ENCODE measurements at places on chromosomes 6 and 20.

GRCh38 chr6:56345376-56345995 is 98.1 kb upstream of the COL21A1 start:
- DNase-seq = no peak

GRCh38 chr6:107819964-107820337 is 4.2 kb downstream of the SCML4 start:
- DNase-seq = no peak

- DNase-seq = peak; percentile 27
These were observed 5.1 kb downstream of the DEF6 start for GRCh38 chr6:35302604-35303241.

DNA sequence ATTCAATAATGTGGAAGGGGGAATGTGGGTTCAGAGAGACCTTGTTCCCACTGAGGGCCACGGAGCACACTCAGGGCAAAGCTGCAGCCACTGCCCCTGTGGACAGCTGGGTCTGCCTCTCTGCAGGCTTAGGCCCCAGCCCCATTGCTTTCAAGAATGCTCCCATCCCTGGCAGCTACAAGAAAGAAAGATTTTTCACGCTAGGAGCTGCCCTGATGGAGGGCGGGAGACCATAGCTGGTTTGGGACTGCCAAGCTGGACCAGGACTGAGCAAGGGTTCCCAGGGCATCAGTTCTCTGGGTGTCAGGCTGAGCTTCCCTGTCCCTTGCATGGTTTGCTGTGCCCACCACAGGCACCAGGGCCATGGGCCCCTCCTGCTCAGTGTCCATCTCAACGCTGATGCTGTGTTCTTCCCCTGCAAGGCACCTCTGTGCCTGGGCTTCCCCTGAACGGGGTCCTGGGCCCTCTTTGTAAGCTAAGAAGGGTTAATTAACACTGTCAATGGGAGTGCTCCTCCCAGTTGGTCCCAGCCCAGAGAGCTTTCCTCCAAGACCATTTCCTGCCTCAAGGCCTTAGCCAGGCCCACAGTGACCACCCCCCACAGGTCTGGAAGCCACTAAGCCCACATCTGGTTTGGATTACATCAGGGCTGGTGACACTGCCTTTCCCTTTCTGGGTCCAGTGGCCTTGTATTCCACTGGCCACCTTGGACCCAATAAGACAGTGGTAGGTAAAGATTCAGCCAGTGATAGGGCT is 8.4 kb downstream of the FOXS1 start:
- DNase-seq = no peak

DNA sequence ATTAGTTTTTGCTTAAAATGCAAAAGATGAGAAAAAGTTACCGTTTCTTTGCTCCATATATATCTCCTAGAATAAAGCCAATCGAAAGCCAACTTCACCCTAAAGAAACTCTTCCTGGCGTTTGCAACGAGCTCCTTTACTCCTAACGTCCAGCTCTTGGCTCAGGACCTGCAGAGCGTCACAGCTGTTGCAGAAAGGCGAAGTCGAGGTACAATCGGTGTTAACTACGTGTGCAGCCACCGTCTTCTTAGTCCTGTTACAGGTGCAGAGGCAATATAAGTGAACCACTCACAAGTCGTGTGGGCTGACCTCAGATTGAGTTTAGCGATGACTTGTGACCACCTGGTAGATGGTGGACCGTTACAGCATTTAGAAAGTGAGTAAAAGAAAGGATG is 113.1 kb downstream of the TRIM27 start:
- DNase-seq = no peak

DNA sequence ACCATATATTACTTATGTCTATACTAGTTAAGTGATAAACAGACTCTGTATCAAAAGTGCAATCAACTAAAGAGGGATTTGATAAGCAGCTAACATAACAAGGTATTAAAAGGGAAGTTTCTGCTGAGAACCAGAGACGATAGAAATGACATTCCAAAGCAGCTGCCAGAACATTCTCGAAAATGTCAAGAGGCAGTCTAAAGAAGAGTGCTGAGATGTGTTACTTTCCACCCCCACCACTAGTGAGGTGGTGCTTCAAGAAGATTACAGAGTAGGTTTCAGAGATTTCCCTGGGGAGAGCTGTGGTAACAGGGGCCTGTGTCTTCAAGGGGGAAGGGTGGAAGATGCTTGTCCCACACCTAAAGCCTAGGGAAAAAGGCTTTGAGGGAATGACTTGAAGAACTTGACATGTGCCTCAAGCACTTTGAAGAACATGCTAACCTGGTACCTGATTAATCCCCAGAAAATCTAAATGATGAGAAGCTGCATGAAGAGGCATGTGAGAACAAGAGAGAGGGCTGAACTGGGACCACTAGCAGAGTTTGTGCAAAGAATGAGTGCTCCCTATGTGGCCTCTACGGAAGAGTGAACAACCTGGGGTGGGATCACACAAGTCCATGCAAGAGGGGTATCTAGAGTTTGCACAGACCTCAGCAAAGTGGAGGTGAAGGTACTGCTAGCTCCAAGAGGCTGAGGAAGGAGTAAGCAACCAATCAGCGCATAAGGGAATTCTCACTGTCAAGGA is 5.0 kb downstream of the FAM184A start:
- no peak for DNase-seq

DNA sequence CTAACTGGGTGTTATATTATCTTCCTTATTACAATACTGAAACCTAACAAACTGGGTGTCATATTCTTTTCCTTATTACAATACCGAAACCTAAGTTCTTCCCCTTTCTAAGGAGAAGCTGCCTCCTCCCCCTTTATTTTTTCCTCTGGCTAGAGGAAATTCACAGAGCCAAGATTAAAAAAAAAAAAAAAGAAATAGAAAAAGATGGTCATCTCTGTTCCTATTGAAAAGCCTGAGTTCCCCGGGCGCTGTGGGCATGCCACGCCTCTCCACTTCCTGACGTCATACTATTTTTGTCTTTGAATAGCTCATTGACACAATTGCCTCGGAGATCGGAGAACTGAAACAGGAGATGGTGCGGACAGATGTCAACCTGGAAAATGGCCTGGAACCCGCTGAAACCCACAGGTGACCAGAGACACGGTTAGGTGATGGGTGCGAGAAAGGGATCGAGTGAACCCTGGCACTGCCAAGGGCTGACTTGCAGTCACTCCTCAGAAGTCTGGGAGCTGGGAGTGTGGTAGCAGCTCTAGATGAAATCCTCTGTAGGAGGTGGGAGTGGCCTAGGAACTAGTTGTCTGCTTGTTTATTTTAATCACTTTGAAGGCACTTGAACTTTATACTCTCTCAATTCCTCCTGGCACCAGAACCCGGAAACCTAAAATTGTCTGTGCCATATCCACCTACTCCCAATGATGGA is 82.2 kb upstream of the NAA20 start:
- peak; percentile 23 for DNase-seq

DNA sequence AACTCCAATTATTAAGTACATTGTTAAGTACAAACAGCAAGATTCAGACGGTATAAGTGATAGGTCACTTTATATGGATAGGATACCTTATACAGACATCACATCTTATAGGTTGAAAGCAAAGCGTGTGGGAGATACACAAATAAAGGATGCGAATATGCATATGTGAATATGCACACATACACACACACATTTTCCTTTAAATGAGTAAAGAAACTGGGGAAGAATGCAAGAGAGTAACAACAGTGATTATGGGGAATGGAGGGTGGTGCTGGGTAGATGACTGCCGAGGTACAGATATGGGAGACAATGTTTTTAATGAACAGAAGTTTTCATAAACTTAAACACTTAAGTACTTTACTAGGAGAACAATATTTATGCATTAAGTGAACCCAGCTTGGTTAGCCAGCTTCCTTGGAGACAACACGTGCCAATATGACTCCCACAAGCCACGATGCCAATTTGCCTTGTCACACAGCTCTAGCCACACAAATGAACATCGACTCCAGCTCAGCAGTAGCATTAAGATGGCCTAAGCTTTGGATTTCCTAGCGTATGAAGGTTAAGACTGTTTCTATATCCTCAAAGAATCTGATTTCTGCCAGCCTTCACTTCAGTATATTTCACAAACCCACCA is 96.6 kb downstream of the EPB41L2 start:
- DNase-seq = no peak

DNA sequence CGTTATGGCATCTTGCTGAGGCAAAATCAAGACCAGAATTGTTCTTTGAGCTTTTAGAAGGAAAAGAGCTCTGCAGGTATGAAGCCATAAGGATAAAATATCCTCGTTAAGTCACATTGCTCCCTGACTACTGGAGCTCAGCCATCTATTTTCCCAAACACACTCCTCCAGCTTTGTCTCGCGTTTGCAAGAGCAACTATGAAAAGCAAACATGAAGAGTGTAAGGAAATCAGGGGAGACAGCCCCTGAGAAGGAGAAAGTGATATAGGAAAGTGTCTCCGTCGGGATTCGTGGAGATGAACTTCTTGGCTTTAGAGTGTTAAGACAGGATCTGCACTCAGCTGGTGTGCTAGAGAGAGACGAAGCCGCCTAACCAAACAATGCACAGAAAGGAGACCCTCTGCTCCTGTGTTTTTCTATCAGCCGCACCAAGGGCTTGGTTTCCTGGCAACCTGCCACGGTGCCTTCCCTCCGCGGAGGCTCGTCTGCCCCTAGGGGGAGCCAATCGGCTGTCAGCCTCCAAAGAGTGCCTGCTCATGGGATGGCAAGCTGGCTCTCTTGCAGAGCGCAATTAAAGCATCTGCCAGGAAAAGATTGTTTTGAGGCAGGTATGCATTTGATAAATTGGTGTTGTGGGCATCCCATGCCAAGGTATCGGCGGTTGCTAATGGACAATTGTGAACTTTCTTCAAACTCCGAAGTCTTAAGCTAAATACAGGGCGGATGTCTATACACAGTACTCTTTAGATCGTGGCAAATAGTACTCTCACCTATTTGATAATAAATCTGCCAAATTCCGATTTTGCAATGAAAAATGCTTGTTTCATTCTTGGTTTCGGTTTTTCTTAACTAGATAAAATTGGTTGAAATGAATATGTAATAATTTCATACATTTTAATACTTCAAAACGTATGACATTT is 603.2 kb downstream of the RNF144B start:
- DNase-seq = peak; percentile 43

- no peak for DNase-seq
These were observed 512.3 kb downstream of the HDGFL1 start for GRCh38 chr6:23081701-23082100.

GRCh38 chr6:42993445-42993844 is 9.1 kb downstream of the PPP2R5D start:
- DNase-seq = no peak

GRCh38 chr6:46983007-46983411 is 59.1 kb downstream of the ADGRF1 start:
- DNase-seq = no peak

- DNase-seq = no peak
These were observed 105.5 kb upstream of the EPHA7 start for GRCh38 chr6:93524671-93525451.

DNA sequence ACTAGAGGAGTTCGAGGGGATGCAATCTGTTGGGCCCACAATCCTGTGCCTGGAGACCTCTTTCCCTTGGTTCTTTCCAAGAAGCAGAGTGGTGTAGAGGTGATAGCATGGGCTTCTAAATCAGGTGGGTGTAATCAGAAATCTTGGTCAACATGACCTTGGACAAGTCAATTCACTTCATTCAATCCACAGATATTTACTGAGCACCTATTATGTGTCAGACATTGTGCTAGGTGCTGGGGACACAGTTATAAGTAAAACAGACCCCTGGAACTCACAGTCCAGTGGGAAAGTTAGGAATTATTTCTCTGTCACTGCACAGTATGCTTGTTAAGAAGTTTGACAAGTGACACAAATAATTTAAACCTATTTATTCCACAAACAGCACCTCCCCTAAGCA is 3.3 kb upstream of the E2F1 start:
- no peak for DNase-seq

DNA sequence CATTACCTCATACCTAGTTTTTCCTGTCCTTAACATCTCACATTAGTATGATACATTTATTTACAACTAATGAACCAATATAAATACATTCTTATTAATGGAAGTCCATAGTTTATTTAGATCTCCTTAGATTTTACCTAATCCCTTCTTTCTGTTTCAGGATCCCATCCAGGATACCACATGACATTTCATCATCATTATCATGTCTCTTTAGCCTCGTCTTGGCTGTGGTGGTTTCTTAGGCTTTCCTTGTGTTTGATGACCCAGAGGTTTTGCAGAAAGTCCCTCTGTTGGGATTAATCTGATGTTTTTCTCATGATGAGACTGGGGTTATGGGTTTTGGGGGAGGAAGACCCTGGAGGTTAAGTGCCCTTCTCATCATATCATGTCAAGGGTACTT is 89.3 kb upstream of the IYD start:
- no peak for DNase-seq

GRCh38 chr6:130908188-130908587 is 81.0 kb downstream of the SMLR1 start:
- DNase-seq = no peak

DNA sequence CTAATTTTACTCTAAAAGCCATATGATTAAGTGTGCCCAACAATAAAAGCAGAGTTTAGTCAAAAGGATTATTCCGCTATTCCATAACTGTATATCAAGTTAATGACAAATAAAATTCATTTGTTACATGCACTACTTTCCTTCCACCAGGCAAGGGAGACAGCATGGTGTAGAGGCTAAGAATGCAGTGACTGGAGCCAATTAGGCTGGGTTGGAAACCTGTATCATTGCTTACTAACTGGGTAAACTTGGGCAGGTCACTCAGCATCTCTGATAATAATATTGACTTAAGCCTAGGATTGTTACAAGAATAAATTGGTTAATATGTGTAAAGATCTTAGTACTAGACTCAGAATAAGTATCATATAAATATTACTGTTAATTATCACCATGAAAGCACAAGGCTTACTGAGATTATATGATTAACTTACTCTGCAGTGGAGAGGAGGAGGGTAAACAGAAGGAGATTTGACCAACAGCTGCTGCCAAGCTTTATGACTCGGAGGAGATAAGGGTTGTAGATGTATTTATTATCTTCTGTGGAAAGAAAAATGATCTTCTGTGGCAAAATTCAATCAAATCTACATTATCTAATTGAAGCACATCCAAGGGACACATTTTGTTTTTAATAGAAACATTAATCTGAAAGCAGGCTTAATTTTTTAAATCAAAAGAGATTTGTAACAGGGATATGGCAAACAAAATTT is 1459.9 kb downstream of the GRIK2 start:
- DNase-seq = no peak

DNA sequence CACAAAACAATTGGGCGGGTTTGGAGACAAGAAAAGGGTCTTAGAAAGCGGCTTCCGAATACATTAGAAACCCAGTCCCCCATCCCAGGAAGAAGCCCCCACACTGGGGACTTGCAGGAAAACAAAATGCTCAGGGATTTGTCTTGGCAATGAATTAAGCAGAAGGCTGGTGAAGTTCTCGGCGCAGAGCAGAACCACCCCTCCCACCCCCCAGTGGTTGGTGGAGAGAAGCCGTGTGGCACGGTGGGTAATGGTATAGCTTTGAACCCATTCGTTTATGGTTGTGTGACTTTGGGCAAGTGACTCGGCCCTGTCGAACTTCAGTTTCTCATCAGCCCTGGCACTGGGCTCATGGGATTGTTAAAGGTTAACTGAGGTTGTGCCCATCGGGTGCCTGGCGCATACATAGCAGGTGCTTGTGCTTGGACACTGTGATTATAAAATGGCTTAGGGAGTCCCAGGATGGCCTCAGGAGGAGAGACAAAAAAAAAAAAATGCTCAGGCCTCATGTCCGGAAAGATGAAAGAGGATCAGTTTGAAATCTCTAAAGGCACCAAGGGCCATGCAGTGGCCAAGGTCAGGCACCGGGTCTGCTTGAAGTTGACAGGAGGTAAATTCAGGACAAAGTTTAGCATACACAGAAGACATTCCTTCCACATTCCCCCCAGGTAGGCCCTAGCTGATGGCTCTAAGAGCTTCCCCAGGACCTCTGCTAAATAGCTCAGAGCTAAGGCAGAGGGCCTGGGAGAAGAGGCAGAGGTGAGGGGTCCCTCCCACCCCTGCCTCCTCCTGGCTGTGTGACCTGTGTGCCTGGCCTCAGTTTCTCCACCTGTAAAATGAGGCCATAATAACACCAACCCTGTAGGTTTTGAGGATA is 120.1 kb upstream of the PTPN1 start:
- DNase-seq = no peak
